Left lung (tissue), 14 donors: ENCODE measurements at places on chromosomes 5 and 9. TPM values are rescaled to one million over a fixed set of nuclear protein-coding genes. Genes with fewer than 3 reads are reported as not detected.

DNA sequence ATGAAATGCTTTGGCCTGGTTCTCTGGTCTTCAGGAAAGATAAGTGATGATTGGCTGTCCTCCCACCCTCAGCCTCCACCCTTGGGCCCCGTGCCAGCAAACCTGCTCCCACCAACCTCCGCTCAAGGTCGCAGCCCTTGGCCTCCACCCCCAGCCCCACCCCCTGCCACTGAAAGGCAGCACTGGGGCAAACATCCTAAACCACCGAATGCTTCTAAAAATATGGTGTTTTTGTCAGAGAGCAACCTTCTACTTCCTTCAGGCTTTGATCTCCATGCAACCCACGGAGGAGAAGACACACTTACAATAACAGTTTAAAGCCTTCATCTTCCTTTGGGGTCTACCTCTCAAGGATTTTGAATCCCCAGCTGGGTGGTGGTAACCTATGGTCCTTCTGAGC, 24.0 kb upstream of the TCF7 start:
- no peak for DNase-seq

- DNase-seq = no peak
Observed at GRCh38 chr5:165015547-165015946, 1510.1 kb downstream of the MAT2B start.

ECSCR gene
- total RNA-seq = 48.9 TPM

DNA sequence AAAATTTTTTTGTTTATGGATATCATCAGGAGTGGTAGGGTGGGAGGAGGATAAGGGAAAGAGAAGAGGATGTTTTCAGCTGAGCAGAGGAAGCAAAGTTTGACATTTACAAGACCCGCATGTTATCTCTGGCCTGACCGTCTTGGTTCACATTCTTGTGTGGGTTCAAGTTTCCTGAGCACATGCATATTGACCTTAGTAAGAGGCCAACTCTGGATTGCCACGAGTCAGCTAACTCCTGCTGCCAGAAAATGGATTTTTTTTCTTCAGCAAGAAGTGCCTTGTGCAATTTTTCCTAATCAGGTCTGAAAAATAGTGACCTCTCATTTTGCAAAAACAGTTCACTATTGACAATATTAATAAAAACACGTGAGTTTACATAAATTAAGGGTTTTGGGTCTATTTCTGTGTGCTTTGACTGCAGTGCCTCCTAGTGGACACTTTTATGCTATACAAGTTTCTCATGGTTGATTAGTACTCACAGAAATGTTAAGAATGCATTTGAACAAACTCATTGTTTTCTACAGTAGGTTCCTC, 27.1 kb upstream of the BASP1 start:
- no peak for DNase-seq

PRUNE2 gene
- 17.7 TPM for total RNA-seq

DNA sequence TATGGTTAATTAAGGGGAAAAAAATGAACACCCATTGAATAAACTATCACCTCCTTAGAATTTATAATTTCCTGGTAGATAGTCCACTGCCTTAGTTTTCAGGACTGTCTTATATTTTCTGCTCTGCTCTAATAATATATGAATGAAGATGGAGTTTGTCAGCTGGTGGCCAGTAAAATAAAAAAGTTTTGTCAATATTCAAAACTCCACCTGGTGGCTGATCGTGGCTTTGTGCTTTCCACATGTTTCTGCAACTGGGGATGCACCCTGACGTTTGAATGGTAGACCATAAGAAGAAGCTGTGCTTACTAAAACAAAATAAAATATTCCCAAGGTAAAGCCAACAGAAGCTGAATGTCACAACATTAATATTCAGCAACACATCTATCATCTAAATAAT, 286.6 kb upstream of the IZUMO3 start:
- DNase-seq = no peak

DNA sequence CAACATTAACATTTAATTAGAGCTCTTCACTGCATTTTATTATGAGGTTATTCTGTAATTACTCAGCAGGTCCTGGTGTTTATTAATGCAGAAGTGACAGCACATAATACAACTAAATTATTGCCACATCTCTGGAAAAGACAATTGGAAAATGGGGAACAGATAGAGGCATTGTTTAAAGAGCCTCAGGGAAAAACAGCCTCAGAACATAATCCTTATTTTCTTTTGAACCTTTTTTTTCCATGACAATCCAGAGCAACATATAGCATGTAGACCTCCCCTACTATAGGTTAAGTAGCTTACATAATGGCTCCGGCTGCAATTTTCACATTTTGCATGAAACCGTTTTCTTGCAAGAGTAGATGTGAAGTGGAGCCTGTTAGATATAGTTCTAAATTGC, 87.2 kb downstream of the RMI1 start:
- no peak for DNase-seq

GRCh38 chr5:75341934-75342333, 4.9 kb downstream of the HMGCR start:
- DNase-seq = no peak

DNA sequence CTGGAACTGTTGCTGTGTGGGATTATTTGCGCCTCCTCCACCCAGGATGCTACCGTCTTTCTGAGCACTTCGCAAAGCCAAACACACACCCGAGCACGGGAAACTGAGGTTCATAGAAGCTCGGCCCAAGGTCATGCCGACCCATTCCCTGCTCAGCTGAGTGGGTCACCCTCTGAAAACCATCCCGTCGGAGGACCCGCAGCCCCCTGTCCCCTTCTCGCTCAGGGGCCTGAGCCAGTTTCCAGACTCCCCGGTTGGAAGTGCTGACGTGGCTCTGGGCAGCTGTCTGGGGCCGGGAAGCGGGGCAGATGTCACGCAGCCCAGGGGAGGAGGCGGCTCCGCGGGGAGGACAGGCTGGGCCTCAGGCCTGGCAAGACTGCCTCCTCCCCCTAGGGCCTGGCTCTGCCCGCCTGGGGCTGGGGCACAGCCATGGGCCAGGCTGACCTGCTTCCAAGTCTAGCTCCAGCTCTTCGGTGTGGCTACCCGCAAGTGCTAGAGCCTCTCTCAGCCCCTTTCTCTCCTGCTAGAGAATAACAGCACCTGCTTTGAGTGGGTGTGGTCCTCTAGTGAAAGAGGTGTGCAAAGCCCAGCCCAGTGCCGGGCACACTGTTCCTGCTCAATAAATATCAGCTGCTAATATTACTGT, 9.9 kb upstream of the CXXC5 start:
- no peak for DNase-seq

INSYN2B gene
- 0.10 TPM for total RNA-seq

TAF11L2 gene
- not detected for total RNA-seq

GRCh38 chr5:78506261-78507024, 142.1 kb downstream of the LHFPL2 start:
- DNase-seq = no peak
